GM23248 (cell line): ENCODE measurements at places on chromosomes 3 and 15. TPM values are rescaled to one million over a fixed set of nuclear protein-coding genes. Genes with fewer than 3 reads are reported as not detected.

GRCh38 chr3:49966233-49966942 is 26.4 kb downstream of the RBM6 start:
- no peak for DNase-seq

DNA sequence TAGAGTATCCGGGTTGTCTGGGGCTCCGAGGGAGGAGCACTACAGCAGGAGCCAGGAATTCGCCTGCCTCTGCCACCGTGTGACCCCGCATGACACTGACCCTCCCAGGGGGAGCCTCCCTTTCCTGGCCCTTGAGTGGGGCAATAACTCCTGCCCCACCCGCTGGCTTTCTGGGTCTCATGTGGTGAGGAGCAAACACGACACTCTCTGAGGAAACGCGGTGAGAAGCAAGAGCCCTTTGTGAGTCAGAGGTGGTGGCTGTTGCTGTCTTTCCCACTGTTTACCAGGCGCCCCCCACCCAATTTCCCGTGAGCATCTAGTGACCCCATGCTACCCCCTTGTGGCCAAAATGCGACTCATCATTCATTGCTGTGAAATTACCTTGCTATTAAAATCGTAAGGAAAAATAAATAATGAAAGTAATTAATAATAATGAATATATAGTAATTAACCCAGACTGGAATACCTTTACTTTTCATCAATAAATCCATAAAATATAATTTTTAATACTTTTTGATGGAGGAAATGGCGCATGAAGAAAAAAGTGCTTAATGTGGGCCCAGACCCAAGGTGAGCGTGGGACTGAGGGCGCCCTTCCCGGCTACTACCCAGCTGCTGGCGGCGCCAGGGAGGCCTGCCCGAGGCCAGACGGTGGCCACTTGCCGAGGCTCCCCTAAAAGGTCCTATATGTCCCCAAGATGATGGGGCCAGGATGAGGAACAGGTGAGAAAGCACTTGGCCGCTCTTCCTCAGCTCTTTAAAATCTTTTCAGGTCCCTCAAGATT is 29.3 kb downstream of the CCNL1 start:
- peak; percentile 75 for DNase-seq

DNA sequence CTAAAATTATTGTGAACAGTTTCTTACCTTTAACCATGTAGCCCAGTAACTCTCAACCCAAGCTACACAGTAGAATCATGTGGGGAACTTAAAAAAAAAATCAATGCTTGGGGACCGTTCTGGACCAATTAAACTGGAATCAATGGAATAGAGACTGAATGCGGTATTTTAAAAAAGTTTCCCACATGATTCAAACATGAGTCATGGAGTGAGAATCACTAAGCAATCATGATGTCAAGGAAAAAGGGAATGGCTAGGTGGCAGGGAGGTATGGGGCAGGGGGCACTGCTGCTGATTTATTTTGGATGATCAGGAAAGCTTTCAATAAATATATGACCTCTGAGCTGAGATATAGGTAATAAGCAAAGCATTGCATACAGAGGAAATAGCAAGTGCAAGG is 250.5 kb upstream of the RORA start:
- peak; percentile 23 for DNase-seq

- DNase-seq: no peak
These were observed 254.6 kb upstream of the RBMS3 start for GRCh38 chr3:29026286-29026685.

- DNase-seq: no peak
These were observed 160.1 kb downstream of the NEK10 start for GRCh38 chr3:27208961-27209616.

GRCh38 chr15:37101980-37102304 is 1.6 kb upstream of the MEIS2 start:
- peak; percentile 74 for DNase-seq

- peak; percentile 92 for DNase-seq
These were observed at the start of gene CEMIP for GRCh38 chr15:80778964-80779657. Gene CEMIP (plus strand): TSS chr15:80779370. CDS start chr15:80873880, 94,510 bp downstream.

- DNase-seq: no peak
These were observed 190.0 kb downstream of the ARRDC4 start for GRCh38 chr15:98150536-98150935.

DNA sequence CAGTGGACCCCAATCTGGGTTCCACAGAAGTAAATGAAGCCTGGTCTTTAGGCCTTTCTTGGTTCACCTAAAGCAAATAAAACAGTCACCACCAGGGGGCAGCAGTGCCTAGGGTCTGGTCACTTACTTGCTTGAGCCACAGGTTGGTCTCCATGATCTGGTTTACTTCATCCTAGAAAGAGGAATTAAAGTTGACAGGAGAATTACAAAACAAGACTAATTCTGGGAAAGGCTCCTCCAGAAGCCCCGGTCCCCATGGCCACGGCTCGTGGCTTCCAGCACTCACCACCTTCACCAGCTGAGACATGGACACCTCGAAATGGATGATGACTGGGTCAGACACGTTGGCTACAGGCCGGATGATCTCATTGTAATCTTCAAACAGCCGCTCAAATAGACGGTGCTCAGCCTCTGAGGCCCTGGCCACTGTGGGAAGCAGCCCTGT is 2.3 kb downstream of the CHRNA3 start:
- peak; percentile 88 for DNase-seq

DNA sequence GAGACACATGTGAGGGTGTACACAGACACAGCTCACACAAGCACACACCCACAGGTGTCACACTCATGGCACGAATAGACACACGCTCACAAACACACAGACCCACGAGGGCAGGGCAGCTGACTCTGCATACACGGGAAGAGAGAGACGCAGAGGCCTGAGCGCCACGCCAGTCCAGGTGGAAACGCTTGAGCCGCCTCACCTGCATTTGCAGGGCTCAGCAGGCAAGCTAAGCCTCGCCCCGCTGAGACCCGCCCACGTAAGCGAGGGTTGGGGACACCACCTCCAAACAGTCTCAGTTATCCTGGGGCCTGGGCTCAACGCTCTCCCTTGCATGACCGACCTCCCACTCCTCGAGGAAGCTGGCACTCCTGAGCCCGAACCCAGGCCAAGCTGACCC is 73.2 kb downstream of the TLE3 start:
- no peak for DNase-seq

DNA sequence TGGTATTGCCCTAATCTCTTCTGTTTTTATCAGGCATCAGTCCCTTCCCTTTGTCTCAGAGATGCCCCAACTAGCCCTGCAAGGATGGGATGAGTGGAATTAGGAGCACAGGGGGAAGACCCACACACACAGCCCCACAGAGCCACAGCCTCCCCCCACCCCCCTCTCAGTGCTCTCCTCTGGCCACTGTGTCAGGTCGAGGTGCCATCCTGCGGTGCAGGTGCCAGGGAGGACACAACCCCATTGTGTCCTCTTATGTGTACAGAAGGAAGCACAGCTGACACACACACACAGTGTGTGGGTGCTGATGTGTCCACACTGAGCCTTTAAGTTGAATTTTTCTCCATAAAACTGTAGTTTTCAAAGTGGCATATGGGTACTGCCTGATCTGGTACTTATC is 534.5 kb downstream of the OCA2 start:
- no peak for DNase-seq

GRCh38 chr15:90837094-90837493 is 31.3 kb upstream of the FURIN start:
- no peak for DNase-seq

DNA sequence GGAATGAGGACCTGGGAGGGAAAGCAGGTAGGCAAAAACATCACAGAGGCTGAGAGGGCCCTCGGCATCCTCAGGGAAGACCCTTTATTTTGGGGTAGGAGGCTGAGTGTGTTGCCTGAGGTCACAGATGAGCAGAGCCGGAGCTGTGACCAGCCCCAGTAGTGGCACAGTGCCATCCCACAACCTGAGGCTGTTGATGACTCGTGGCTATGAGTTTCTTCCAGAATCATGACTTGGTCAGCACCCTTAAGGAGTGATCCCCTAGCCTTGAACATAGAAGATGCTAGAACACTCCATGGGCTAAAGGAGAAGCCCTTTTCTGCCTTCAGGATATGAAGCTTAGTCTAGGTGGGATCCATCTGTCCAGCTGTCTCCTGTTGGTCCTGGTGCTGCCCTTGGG is 19.5 kb upstream of the CXCR6 start:
- peak; percentile 83 for DNase-seq

- DNase-seq: no peak
These were observed 23.5 kb upstream of the SLC4A7 start for GRCh38 chr3:27507515-27508266.

FEZF2 gene
- total RNA-seq: not detected in 2 replicates

CCR1 gene
- total RNA-seq: not detected in 2 replicates

FBN1 gene
- total RNA-seq: 1,478 and 1,559 TPM in 2 replicates

GPR87 gene
- total RNA-seq: 0.22 TPM in 1 of 2 replicates, not detected in the other

SMARCC1 gene
- total RNA-seq: 29.5 and 31.5 TPM in 2 replicates
